Chondrocyte (in vitro differentiated cells): ENCODE measurements at places on chromosomes 1 and 21. TPM values are rescaled to one million over a fixed set of nuclear protein-coding genes. Genes with fewer than 3 reads are reported as not detected.

DNA sequence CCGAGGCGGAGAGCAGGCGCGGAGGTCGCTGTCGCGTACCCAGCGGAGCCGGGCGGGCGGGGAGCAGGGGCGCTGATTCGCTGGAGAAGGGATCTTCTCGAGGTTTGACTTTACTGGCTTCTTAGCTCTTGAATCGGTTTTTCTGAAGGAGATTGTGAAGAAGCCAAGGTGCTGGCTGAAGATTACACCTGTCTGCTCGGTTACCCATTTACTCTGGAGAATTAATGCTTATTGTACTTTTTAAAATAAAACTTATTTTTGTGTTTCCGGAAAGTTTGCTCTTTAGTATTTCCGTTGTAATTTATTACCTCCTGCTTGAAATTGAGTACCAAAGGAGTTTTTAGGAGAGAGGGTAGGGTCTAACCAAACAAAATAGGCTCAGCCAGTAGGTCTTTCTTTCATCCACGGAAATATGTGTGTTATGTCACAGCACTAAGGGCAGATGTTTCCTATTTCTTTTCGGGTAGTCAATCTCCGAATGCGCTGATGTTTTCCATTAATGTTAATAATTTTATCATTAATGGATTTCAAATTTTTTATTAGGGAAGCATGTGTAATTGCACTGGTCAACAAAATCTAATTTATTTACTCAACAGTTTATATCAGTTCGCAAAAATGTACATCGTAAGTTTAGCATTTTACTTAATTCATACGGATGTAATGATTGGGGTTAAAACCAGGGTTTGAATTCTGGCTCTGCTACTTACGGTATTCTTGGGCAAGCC lies 510 bp upstream of the GNG5 start:
- no peak for DNase-seq

- no peak for DNase-seq
Observed at GRCh38 chr1:66282891-66283621, 250.9 kb upstream of the SGIP1 start.

GRCh38 chr1:205258719-205259118 lies 31.0 kb downstream of the TMCC2 start:
- DNase-seq, result no peak

GRCh38 chr1:168089326-168089978 lies 47.3 kb downstream of the GPR161 start:
- no peak for DNase-seq

DNA sequence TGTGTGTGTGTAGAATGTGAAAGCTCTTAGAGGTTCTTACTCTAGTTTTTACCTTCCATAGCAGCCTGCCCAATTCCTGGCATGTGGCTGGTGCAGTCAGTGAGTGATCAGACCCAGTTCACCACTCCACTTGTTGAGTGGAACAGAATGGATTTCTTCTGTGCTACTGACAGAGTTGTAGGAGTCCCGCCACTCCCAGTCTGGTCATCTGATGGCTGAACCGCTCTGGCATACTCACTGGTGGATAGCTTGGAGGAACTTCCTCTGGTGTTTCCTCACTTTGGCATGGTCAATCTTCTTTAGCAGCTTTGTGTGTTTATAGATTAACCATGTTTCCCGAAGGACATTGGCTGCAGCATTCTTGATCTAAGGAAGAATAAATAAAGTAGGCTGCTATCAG lies 106.7 kb upstream of the ADAR start:
- no peak for DNase-seq

DNA sequence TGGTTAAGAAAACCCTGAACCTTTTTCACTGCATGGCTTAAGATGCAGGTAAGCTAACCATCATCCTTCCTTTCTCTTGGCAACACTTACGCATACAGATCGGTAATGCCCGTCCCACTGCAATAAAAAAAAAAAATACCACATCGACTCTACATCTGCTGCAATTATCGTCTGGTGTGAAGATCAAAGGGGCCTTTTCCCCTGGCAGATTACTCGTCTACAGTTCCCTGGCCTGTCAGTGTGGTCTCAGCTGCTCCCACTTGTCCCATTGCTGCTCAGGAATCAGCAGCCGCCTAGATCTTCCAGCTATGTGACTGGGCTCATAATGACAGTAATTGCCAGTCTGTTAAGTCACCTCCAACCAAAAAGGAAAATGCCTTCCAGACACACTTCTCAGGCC lies 133.1 kb downstream of the SETD4 start:
- no peak for DNase-seq

GRCh38 chr21:30839304-30839703 lies 9.7 kb upstream of the KRTAP7-1 start:
- no peak for DNase-seq

GRCh38 chr1:211501711-211502400 lies 9.9 kb upstream of the RD3 start:
- DNase-seq, result no peak

GRCh38 chr1:8661185-8662110 lies 156.0 kb downstream of the RERE start:
- no peak for DNase-seq

DNA sequence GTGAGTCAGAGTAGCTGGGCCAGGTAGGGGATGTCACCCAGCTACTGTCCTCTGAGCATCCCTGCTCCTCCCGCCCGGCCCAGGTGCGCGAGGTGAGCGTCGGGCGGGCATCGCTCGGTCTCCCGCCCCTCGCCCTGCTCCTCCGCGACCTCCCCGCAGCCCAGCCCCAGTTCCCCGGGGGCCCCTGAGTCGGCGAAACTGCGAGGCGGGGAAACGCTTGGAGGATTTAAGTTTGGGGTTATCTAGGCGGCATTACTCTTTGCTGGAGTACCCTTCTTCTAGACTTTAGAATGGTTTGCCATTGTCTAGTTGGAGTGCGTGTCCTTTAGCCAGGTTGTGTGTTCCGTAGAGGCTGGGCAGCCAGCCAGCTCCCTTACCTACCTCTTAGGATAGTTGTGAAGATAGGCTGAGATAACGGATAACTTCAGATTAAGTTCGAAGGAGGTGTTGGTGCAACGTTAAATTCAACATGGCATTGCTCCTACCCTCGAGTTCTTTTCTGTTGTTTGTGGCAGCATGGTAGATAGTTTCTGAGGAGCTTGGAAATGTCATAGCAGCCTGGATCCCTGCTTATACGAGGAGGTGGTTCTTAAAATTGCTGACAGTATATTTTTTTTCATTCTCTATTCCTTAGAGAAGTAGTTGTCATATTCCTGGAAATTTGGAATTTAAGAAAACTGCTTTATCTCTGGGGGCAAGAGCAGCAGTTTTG lies 697 bp downstream of the AGO3 start:
- no peak for DNase-seq

DNA sequence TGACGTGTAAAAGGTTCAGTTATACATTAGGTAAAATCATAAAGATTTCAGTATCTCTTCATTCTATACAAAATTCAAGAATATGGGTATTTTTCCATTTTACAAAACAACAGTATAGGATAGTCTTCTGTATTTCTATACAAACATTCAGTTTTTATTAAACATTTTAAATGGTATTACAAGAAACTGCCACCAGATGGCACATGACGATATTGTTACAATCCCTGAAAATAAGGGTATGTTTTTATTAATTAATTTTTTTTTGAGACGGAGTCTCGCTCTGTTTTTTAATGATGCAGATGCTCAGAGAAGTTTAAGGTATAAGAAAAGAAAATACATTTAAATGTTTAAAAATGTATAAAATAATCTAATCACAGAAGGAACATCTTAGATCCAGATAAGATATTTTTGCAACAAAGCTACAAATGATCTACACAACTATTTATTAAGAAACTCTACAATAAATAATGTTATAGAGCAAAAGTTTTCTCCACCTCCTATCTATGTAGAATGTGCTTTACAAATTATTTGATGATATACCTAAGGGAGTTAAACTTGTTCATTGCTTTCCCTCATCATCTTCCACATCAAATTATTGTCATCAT lies 23.5 kb upstream of the RSBN1 start:
- DNase-seq, result no peak

DNA sequence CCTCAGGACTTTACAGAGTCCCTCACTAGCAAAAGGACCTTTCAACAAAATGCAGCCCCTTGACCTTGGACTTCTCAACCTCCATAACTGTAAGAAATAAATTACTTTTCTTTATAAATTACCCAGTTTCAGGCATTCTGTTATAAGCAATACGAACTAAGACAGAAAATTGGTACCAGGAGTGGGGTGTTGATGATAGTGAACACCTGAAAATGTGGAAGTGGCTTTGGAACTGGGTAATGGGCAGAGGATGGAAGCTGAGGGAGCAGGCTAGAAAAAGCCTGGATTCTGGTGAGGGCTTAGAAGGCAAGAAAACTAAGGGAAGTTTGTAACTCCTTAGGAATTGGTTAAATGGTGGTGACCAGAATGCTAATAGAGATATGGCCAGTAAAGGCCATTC lies 46.8 kb downstream of the DSCAM start:
- no peak for DNase-seq

DNA sequence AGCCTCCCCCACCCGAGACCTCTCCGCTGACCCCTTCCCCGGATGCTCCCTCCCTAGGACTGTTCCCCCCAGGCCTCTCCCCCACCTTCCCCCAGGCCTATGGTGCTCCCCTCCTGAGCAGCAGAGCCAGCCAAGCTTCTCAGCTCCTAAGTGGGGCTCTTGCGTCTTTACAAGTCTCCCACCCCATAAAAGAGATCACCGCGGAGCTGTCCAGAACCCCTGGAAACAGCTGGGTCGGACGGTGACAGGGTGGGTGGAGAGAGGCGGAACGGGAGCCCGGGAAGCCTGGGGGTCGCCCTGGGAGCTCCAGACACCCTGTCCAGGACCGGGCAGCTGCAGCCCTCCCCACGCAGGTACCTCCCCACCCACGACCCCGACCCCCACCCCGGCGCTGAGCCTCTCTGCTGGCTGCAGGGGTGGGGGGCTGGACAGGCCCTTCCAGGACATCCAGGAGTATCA lies 61.2 kb downstream of the WNT9A start:
- DNase-seq, result peak; percentile 64

DNA sequence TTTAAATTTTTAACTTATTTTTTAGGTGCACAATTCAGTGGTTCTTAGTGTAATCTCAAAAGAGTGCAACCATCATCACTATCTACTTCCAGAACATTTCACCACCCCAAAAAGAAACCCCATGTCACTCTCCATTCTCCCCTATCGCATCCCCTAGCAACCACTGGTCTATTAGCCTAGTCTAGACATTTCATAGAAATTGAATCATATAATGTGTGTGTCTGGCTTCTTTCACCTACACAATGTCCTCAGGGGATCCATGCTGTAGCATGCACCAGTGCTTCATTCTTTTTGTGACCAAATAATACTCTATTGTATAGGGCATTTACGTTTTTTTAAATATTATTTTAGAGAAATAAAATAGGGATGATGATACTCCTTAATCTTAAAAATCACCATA lies 64.7 kb downstream of the JAK1 start:
- no peak for DNase-seq

- no peak for DNase-seq
Observed at GRCh38 chr1:82094136-82094535, 293.4 kb downstream of the ADGRL2 start.

- no peak for DNase-seq
Observed at GRCh38 chr1:172906778-172907592, 143.8 kb downstream of the TNFSF18 start.

DNA sequence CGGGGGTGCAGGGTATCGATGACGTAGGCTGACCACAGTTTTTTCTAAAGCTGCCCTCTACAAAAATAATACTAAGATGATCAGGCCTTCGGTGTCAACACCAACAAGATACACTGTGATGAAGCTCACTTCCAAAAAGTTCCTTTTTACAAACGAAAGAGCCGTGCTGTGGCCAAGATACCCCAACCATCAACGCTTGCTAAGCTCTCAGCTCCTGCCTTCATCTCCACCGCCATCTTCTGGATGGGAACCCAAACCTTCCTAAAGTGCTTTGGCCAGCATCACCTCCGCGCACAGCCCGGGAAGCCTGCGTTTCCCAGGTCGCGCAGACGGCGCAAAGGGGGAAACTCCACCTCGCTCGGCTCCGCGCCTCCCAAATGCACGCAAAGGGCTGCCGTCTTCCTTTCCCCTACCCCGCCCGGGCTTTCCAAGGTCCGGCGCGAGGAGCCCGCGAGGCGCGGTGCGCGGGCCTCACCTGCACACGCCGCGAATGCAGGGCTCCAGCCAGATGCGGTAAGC lies 541 bp downstream of the USP48 start:
- no peak for DNase-seq

- no peak for DNase-seq
Observed at GRCh38 chr21:28675331-28676041, 317.2 kb downstream of the LTN1 start.

- no peak for DNase-seq
Observed at GRCh38 chr1:85070972-85071492, 22.7 kb upstream of the MCOLN3 start.

GRCh38 chr1:30609336-30609998 lies 113.9 kb downstream of the MATN1 start:
- DNase-seq, result no peak

GRCh38 chr1:27690183-27690582 lies 18.2 kb upstream of the IFI6 start:
- no peak for DNase-seq

CCDC30 gene
- 1.3 to 3.2 TPM (median 2.8 TPM) in 3 replicates for total RNA-seq

VWA1 gene
- total RNA-seq, result 12.5 to 27.2 TPM (median 24.3 TPM) in 3 replicates

MIXL1 gene
- 0.17 TPM in 1 of 3 replicates, not detected in the others for total RNA-seq

VN1R5 gene
- total RNA-seq, result not detected in 3 replicates

ARHGEF16 gene
- 1.1 to 4.1 TPM (median 2.0 TPM) in 3 replicates for total RNA-seq

TDRD5 gene
- not detected in 3 replicates for total RNA-seq

HSPA6 gene
- 0.75 to 1.0 TPM in 2 of 3 replicates, not detected in the other for total RNA-seq

RBP7 gene
- total RNA-seq, result 0.47 TPM in 1 of 3 replicates, not detected in the others

ANKRD45 gene
- total RNA-seq, result 0.39 TPM in 1 of 3 replicates, not detected in the others

FCRL4 gene
- total RNA-seq, result not detected in 3 replicates

AADACL3 gene
- not detected in 3 replicates for total RNA-seq

FCRL6 gene
- total RNA-seq, result not detected in 3 replicates
